ENCODE measurements at places on chromosomes 16 and 17. TPM values are rescaled to one million over a fixed set of nuclear protein-coding genes. Genes with fewer than 3 reads are reported as not detected.

Gene KIF2B
- total RNA-seq: not detected

Gene KRT34
- total RNA-seq: not detected

Gene UTS2R
- total RNA-seq: not detected

Gene TMIGD1
- not detected for total RNA-seq

Gene DPEP2
- total RNA-seq: 1.4 TPM

Gene UNC13D
- total RNA-seq: 2.5 TPM

Gene RHBDL1
- total RNA-seq: 7.4 TPM

Gene CD300A
- total RNA-seq: 6.2 TPM

Gene KRT15
- total RNA-seq: not detected

Gene MARCHF10
- 0.69 TPM for total RNA-seq

Gene MPV17L
- 17.1 TPM for total RNA-seq

Measured in diencephalon (tissue), 1 donor.